ENCODE measurements at places on chromosomes 11 and 22.

DNA sequence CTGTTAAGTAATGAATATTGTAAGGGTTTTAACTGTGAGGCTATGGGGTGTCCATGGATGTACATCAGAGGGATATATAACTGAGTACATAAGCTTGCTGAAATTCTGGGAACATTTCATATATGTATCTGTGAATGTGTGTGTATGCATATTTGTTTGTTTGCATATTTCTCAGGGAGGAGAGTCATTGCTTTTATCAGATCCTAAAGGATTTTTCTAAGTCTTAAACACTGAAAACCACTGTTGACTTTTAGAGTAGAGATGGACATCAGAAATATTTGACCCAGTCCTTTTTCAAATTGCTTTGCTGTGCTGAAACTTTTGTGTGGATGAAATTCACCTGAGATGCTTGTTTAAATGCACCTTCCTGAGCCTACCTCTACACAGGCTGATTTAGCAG, 410.6 kb downstream of the METTL15 start:
- DNase-seq: no peak

- peak; percentile 69 for DNase-seq
These were observed 1.2 kb upstream of the ZFP91 start for GRCh38 chr11:58577555-58578135.

GRCh38 chr11:2775083-2775625, 75.4 kb upstream of the KCNQ1OT1 start:
- no peak for DNase-seq

DNA sequence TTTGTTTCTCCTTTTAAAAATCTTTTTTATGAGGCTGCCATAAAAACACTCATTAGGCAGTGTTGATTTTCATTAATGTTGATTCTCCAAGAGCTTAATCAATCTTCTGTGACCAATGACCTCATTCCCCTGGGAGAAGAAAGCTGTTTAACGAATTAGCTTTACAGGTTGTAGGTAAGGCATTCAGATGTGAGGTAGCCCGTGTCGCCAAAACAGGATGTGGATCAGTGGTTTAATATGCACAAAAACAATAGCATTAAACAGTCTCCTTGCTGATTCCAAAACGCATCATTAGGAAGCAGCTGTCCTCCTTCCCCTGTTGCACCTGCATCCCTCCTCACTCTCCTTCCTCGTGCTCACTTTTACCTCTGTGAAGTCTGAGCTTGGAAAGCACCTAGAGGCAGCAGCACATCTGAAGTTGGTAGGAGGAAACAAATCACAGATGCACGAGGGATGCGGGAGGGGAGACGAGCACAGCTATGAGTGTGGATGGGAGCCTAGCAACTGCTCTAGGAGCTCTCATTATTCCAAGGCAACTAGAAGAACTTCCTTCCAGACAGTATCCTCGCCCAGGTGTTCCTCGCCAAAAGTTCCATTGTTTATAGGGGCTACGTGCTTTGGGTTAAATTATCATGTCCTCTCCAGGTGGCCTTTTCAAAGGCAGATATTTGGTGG, 179.4 kb upstream of the SNX19 start:
- DNase-seq: no peak

- DNase-seq: no peak
These were observed 5.2 kb upstream of the ASCL2 start for GRCh38 chr11:2275334-2276279.

DNA sequence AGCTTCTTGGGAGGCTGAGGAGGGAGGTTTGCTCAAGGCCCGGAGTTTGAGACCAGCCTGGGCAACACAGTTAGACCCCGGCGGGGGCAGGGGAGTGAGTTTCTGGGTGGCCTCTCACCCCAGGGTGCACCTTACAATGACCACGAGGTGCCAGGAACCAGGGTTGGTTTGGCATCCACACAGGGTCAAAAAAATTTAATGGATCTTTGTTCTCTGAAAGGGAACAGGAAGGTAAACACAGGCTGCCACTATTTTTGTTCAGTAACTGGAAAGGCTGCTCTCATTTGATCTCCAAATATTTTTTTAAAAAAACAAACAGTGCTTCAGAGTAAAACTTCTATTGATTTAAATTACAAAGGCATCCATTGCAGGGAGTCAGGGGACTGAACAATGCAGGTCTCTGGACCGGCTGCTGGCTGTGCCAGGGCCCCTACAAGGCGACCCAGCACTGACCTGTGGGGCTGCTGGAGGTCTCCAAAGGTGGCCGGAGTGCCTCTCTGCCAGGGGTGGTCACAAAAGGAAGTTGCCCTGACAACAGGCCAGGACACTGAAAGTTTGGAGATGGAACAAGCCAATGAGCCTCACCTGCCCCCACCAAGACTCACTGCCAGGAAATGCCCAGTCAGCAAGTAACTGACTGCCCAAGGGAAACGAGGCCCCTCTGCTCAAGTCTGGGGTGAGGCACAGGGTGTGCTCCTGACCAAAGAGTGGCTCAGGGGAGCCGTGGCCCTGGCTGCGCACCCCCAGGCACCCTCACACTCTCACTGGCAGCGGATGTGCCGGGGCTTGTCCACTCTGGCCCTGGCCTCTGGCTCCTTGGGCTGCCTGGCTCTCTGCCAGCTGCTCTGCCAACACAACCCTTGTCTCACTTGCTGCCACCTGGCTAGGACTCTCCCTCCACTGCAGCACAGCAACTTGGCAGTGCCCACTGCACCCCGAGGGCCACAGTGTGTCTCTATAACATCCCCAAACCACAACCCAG, 51.8 kb downstream of the ARFGAP3 start:
- DNase-seq: no peak

GRCh38 chr11:2133241-2134021, 5.8 kb downstream of the IGF2 start:
- no peak for DNase-seq

GRCh38 chr22:20523086-20523983, 15.9 kb downstream of the MED15 start:
- no peak for DNase-seq

GRCh38 chr11:86062719-86063118, 6.2 kb downstream of the PICALM start:
- no peak for DNase-seq

GRCh38 chr22:49855251-49855911, 1.7 kb downstream of the ZBED4 start:
- no peak for DNase-seq

DNA sequence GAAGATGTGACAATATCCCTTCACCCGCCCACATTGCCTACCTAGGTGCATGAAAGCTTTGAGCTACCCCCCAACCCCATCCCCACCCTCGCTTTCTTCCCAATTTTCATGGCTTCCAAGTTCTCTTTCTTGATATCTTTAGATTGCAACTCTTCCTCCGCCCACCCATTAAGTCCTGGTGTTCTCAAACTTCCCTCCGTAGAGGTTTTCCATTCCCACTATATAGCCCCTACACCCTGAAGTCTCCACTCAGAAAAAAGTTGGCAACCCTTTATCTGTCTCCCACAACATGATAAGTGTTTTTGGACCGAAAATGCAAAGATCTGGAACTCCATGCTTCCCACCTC, 572 bp downstream of the ZNF70 start:
- DNase-seq: no peak

DNA sequence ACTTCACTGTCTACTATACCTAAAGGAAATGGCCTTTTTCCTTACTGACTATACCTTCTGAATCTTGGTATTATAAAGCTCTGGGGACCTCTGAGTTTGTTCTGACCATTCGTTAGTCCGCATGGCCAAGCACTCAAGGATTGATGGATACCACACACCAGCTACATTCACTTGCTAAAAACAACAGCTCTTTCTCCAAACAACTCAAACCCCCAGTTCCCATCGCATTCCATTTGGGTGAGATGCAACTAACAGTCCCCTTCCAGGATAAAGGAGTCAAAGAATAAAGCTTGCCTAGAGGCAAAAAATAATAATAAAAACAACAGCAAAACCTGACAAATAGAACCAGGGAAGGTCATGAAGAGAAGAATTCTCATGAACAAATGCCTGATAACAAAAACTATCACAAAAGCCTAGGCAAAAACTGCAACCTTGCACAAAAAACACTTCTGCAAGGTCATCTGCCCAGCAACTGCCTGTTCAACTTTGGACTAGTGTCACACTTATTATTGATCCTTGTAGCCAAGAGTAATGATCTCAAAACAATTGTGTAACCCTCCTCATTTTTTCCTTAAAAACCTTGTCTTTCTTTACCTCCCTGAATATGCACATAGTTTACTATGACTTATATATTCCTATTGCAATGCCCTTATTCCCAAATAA, 139.0 kb upstream of the GUCY1A2 start:
- DNase-seq: no peak

- no peak for DNase-seq
These were observed 45.0 kb downstream of the LARGE1 start for GRCh38 chr22:33875316-33875715.

DNA sequence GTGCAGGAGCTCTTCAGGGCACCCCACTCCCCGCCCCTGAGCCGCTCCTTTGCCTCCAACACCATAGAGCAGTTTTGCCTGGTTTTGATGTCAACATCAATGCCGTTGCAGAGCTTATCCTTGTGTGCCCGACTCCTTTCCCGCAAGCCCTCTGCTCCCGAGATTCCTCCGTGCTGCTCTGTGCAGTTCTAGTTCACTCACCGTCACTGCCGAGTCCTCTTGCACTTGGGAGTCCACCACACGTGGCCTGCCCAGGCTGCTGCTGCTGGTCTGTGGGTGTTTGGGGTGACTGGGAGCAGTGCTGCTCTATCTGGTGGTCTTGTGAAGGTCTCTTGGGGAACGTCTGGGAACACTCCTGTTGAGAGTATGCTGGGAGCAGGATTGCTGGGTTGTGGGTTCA, 63.8 kb upstream of the ANO1 start:
- no peak for DNase-seq

DNA sequence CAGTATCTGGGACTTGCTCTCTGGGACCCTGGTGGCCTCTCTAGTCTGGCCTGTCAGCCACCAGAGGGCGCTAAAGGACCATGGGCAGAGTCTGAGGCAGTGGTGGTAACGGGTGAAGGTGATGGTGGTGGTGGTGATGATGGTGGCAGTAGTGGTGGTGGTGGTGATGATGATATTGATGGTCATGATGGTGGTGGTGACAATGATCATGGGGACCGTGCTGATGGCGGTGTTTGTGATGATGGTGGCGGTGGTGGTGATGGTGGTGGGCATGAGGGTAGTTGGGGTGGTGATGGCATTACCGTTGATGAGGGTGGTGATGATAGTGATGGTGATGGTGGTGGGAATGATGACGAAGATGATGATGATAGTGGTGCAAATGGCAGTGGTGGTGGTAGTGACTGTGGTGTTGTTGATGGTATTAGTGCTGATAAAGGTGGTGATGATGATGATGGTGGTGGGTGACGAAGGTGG, 16.0 kb downstream of the TRPM5 start:
- peak; percentile 61 for DNase-seq

DNA sequence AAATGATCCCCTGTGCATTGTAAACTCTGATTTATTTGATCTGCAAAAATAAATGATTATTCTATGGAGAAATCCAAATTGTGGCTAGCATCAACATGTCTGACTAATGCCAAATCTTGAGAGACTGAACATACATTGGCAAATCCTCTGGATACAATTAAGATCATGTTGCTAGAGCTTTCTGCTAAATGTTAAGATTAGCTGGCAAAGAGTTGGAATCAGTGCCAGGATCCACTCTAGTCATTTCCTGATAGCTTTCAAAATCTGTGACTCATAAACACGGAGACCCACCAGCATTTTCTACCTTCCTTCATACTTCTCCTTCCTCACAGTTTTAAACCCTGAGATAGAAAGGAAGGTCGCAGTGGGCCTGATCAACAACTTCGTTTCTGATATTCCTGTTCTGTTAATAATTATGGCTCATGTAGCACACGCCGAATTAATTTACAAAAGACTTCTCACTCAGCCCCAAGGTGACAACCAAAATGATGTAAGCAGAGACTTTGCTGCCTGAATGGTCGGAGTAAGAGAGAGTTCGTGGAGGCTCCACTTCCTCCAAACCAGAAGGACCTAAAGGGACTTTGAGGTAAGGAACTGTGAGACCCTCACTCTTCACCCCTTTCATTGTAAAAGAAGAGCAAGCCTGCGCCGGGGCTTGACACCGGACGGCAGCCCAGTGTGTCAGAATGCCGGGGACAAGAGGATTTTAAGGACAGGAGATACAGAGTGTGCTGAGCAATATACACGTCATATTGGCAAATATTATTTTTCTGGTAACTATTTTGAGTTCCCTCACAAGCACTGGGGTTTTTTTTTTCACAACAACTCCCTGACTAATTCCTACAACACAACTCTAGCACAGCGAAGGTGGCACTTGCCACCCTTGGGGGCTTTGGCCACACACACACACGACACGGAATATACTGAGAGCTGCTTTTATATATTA, 42.0 kb downstream of the SERPINH1 start:
- no peak for DNase-seq

GRCh38 chr22:33803371-33804282, 116.6 kb downstream of the LARGE1 start:
- no peak for DNase-seq

DNA sequence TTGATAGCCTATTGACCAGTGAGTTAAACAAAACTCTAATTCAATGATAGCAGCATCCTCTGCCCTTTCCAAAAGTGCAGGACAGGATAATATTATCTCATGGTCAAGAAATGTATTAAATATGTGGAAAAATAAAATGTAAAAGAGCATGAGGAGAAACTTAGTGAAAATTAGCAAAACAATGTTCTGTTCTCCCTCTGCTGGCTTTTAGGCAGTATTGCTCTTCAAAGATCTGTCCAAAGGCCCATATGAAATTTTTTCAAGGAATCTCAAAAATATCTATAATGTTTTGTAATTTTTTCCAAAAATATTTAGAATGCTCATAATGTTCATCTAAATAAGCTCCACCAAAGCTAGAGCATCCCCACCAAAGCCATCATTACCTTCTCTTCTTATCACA, 8.3 kb upstream of the ARL14EP start:
- peak; percentile 14 for DNase-seq

DNA sequence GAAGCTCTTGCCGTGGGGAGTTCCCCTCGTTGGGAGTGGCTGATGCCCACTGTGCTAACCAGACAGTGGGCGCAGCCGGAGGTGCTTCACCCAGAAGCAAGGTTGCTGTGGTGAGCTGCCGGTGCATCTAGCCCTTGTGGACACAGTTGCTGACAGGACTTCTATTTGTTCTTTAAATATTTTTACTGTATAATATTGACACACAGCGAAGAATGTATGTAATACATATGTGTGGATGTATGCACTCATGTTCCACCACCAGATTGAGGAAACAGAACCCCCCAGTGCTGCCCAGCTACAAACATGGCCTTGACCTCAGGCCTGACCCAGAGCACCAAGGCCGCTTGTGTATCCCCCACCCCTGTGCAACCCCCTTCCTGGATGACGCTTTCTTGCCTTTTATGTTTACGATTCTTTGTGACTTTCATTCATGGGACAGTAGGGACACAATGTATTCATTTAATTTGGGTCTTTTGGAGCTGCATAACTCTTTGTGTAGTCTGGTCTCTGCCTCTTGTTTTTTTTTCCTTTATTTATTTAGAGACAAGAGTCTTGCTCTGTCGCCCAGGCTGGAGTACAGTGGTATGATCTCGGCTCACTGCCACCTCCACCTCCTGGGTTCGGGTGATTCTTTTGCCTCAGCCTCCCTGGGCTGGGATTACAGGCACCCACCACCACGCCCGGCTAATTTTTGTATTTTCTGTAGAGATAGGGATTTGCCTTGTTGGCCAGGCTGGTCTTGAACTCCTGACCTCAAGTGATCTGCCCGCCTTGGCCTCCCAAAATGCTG, 132.6 kb downstream of the TBC1D22A start:
- no peak for DNase-seq

Measured in ACHN (cell line).